ENCODE measurements at places on chromosomes 7 and 10.

DNA sequence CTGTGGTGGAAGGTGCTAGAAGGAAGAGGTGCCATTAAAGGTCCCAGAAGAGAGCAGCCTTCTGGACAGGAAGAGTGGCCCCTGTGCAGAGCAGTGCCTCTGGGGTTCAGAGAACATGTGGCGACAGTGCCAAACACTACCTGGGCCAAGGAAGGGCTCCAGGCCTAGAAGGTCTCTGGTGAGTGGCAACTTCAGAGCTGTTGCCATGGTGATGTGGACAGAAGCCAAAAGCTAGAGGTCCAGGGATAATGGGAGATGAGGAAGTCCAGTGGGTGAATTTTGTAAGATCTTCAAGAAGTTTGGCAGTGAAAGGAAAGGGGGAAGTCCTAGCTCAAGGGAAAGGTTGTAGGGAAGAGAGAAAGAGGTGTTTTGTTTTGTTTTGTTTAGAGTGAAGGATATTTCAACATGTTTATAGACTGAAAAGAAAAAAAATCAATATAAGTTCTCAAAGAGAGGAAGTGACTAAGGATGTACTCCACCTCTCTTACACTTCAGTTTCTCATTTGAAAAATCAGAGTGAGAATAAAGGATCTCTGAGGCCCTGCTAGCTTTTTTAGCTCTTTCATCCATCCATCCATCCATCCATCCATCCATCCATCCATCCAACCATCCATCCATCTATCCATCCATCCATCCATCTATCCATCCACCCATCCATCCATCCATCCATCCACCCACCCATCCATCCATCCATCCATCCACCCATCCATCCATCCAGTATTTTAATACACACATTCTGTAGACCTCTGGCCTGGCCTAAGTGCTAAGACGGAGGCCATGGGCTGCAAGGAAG, 77.1 kb upstream of the DUSP5 start:
- DNase-seq: no peak

DNA sequence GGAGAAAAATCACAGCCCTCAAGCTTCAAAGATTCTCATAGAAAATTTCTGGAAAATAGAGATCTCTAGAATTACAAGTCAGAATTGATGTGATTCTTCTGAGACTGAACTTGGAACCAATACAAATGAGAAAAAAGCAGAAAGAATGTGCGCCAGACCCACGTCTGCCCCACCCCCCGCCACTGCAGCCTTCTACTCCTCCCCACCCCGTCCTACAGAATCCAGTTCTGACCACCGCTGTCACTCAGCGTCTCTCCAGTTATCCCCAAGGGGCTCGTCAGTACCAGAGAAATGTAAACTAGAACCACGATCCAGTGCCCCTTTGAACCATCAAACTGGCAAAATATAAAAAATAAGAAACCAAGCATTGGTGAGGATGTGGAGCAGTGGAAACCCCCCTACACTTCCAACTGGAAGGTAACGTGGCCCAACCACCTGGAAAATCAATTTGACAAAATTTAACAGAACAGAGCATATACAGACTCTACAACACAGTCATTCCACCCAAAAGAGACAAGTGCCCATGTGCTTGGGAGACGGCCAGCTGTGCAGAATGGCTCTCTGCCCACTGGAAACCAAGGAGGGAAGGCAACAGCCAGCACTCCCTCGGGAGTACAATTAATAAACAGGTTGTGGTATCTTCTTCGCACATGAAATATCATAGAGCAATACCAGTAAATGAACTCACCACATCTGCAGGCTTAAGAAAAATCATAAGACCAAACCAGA, 397.9 kb downstream of the TNS3 start:
- DNase-seq: no peak

DNA sequence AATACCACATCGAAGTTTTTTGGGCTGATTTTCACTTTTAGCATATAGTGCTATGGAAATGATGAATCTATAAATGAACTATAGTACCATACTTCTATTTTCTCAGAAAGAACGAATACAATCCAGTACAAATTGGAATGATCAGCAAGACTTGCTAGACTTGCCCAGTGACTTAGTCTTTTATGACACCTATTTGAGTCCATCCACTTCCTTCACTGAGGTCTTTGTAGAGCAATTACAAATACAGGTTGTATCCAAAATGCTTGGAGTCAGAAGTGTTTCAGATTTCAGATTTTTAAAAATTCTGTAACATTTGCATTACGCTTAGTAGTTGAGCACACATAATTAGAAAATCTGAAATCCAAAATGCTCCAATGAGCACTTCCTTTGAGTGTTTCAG, 104.3 kb downstream of the NRBF2 start:
- no peak for DNase-seq

GRCh38 chr7:124762611-124763143, 2.9 kb downstream of the GPR37 start:
- no peak for DNase-seq

DNA sequence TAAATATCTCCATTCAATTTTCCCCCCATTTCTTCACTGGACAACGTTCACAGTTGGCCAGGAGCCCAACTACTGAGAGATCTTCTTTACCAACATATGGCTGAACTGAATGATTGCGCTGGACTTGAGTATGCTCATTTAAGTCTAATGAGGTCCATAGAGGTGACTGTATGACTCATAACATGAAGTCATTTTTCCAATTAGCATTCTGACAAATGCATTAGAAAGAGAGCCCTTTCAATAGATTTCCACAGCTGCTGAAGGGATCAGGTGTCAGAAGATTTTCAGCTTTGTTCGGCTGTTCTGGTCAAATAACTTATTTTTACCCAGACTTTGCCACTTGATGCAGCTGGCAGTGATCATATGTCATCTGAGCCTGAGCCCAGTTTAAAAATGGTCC, 438.0 kb downstream of the ETV1 start:
- no peak for DNase-seq

DNA sequence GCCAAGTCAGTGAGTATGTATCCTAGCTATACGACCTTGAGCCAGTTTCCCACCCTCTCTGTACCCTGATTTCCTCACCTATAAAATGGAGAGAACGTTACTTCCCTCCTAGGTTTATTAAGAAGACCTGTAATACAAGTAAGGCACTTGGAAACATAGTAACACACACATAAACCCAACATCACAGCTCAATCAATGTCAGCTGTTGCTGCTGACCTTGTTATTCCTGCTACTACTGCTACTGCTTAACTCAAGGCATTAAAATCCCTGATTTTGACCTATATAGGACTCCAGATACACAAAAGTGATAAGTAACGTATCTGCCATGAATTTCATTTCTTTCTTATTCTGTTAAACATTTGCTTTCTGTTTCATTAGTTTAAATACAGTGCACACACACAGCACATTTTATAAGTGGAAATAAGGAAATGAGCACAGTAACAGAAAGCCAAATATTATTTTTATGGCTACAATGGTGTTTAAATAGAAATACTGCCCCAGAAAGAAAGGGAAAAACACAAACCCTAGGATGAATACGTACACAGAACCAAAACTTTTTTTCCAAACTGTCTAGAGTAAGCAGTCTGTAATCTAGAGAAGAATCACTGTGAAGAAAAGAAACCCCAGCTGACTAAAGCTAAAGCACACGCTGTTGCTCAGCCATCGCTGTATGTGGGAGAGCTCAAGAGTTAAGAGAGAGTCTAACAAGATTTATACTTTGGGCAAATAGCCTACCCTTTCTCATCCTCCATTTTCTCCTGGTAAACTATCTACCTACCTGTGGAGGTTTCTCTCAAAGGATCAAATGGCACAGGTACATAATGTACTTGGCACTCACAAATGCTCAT, 19.0 kb downstream of the NAPEPLD start:
- no peak for DNase-seq

DNA sequence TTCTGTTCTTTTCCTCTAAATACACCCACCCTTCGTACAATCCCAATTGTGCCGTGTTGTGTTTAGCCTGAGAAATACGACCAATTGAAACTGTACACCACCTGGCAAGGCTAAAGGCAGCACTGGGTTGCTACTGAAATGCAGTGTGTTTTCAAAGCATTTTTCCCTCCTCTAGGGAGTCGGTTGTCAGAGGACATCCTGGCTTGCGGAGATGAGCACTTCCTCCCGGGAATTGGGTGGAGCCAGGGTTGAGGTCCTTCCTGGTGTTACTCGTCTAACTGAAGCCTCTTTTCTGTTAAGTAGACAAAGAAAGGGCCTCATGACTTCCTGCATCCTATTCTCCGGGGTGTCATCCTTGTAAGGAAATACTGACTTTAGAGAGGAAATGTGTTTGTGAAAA, 133.5 kb downstream of the MTPAP start:
- no peak for DNase-seq

DNA sequence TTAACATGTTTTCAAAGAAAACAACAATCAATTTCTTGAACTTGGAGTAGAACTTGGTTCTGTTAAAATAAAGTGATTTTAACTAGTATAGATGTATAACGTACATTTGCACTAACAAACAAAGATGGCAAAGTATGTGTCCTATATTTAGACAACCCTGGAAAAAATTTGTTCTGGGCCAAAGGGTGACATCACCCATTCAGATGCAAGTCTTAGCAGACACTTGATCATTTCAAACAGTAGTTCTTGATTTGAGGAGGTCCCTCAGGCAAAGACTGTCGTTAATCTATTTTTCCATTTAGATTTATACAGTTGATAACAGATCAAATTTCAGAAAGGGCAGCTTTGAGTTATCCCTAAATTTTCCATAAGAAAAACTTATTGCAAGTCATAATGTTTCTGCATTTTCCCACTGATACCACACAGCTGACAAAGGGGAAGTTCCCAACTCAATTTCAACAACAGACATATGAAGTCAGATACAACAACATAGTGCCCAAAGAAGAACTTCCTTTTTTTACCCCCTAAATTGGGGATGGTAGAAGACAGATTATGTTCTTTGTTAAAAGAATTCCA, 5.2 kb downstream of the NMT2 start:
- DNase-seq: no peak

- no peak for DNase-seq
Measured at GRCh38 chr10:53690524-53691240, 918.1 kb upstream of the MBL2 start.

DNA sequence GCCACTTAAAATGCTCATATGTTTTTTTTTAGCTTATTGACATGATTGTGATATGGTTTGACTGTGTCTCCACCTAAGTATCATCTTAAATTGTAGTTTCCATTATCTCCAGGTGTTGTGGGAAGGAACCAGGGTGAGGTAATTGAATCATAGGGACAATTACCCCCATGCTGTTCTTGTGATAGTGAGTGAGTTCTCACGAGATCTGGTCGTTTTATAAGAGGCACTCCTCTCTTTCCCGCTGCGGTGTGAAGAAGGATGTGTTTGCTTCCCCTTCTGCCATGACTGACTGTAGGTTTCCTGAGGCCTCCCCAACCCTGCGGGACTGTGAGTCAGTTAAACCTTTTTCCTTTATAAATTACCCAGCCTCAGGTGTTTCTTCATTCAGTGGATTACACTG, 80.5 kb upstream of the ETV1 start:
- DNase-seq: no peak

GRCh38 chr10:100327007-100327717, 2.9 kb downstream of the PKD2L1 start:
- no peak for DNase-seq

DNA sequence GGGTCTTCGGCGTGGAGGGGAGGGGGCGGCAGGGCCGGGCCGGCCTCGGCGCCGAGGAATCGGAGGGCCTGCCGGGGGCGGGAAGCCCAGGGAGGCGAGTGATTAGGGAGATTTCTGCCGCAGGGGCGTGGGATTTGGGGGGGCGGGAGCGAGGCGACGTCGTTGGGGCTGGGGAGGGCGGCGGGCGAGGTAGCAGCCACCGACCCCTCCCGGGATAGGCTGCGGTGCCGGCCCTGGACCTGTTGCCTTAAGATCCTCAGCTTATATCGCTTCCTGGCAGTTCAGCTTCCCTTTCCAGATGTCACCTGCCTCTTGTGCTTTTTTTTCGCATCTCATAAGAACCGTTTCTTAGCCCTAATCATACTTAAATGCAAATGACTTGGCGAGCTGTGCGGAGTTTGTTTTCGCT, 655 bp downstream of the LMTK2 start:
- no peak for DNase-seq

DNA sequence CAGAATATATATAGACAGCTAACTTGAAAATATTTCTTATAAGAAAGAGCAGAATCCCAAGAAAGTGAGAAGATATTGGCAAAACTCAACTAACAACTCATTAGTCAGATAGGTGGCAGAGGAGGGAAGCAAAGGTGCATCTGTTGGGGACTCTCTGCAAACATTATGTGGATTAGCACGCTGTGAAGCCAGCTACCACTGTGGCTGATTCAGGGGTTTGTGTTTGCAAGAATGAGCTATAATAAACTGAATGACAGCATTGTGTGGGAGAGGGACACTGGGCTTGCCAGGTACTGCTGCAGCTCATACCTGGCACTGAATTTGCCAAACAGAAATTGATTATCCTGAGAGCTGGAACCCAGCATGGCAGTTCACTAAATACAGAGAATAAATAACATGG, 170.3 kb upstream of the MINDY3 start:
- DNase-seq: no peak

DNA sequence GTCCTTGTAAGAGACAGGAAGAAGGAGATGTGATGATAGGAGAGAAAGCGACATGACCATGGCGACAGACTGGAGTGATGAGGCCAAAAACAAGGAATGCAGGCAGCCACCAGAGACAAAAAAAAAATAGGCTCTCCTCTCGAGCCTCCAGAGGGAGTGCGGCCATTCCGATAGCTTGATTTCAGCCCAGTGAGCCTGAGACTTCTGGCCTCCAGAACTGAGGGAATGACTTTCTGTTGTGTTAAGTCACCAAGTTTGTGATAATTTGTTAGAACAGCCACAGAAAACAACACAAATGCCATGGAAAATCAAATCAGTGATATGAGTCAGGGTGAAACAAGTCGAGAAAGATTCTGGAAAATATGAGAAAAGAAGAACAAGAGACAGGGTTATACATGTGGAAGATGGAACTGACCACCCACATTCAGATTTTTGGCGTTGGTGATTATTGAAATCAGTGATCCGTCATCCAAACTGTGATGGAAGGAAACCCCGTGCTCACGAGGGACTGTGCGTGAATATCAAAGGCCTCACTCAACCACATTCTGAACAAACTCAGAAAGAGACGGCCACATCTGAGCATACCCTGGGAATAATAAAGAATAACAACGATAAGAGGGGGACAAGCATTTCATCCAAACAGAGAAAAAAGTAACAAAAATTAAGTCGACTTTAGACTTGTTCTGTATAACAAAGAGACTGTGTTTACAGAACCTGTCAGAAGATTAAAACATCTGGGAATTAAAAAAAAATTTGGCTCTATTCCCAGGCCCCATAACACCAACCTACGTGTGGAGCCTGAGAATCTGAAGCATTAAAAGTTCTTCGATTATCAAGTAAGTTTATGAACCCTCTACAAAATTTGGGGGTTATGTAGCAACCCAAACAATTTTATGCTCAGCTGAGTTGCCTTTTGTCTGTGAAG, 72.1 kb downstream of the EEPD1 start:
- no peak for DNase-seq

DNA sequence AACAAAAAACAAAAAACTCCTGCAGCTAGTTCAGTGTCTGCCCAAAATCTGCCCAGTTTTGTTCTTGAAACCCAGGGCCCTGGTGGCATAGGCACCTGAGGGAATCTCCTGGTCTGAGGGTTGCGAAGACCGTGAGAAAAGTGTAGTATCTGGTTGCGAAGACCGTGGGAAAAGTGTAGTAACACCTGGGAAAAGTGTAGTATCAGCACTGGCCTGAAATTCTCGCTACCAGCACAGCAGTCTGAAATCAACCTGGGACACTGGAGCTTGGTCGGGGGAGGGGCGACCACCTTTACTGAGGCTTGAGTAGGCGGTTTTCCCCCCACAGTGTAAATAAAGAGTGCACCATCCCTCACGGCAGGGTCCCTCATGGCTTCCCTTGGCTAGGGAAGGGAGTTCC, 82.5 kb upstream of the SP4 start:
- DNase-seq: no peak

- no peak for DNase-seq
Measured at GRCh38 chr7:24436131-24436920, 136.9 kb upstream of the PALS2 start.
